ENCODE measurements at places on chromosomes 16 and 17.

DNA sequence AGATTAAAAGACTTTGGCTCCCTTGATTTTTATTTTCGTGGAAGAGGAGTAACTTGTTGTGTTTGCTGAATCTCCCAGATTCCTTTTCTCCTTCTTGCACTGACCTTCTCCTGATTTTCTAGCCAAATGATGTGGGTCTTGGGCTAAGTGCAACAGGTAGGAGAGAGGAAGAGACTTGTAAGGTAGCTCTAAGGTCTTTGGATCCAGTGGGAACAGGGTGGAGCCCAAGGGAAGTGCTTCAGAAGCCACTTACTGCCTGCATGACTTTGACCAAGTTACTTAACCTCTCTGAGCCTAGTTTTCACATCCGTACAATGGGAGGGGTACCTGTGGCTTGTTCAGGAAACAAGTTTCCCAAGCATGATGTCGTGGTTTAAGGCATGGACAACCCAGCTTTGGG, 111.3 kb upstream of the IRX3 start:
- DNase-seq = no peak

DNA sequence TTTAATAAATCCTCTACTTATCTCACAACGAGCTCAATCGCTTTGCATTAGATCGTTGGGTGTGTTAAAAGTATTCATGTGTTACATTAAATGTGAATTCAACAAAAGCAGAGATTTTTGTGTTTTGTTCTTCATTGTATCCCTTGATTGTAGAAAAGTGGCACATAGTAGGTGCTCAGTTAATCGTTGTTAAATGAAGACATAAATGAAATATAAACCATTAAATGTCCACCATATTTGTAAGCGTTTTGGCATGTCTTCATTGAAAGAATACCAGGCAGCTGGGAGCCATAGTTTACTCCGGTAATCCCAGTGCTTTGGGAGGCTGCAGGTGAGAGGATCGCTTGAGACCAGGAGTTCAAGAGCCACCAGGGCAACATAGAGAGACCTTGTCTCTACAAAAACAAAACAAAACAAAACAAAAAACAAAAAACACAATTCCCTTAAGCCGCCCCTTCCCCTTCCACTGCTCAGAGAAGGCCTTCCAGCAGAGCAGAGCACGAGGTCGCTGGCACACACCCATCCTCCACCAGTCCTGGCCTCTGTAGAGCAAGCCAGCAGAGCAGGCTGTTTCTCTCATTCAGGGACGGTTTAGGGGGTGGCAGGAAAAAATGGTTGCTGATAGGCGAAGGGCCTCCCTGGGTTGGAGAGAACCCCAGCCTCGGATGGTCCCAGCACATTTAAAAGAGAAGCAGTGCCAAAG, 673 bp upstream of the CHD9 start:
- no peak for DNase-seq

- DNase-seq = no peak
Measured at GRCh38 chr17:32302860-32303649, 37.4 kb downstream of the RHBDL3 start.

- DNase-seq = no peak
Measured at GRCh38 chr17:78611607-78612006, 34.4 kb upstream of the DNAH17 start.

- DNase-seq = no peak
Measured at GRCh38 chr17:75917141-75917916, 12.6 kb upstream of the MRPL38 start.

DNA sequence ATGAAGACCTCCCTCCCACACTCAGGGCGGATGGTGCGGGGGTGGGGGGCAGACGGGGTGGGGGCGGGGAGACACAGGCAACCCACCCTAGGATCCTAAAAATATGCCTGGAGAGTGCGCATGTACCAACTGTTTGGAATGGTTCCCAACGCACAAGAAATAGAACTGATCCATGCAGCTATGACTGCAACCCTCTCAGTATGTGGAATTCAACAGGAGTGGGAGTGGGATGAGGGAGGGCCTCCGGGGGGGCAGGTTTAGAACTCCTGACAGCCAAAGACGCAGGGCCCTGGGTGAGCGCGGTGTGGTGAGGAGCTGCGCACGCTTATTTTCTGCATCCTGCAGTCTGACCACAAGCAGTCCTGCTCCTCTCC, 1.1 kb upstream of the P2RX5 start:
- peak; percentile 31 for DNase-seq

DNA sequence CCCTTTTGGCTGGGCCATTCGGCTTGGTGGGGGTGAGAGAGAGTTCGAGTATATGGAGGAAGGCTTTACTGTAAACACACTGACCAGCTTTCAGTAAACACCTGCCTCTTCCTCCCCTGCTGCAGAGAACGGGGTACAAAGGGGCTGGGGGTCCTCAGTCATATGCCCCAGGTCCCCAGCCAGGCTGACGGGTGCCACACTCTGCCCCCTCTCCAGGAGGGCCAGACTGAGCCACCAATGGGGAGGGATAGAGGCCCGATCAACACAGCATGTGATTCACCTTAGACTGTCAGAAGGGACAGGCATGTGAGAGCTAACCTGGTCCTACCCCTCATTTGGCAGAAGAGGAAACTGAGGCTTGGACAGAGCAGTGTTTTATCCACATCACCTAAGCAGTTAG, 13.0 kb downstream of the NHERF1 start:
- no peak for DNase-seq
